Stimulated activated CD4-positive, alpha-beta T cell treated with anti-CD3 and anti-CD28 coated beads, Interleukin-15, amount 100 ng/mL, for 24 hours (primary cell): ENCODE measurements at places on chromosomes 5 and 9.

DNA sequence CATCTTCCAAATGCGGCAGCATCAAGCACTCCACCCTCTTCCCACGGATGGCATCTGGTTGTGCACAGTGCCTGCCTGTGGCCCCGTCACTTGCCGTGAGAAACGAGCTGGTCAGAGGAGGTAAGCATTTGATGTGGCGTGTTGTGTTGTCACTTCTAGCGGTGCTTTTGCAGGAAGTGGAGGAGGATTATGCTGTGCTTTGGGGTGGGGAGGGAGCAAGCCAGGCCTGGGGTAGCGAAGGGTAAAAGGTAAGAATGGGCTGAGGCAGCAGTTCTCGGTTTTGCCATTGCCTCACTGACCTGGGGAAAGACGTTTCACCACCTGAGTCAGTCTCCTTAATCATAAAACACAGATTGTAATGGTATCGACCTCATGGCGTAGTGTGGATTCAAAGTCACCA is 2.3 kb upstream of the POMT1 start:
- peak; percentile 78 for DNase-seq

DNA sequence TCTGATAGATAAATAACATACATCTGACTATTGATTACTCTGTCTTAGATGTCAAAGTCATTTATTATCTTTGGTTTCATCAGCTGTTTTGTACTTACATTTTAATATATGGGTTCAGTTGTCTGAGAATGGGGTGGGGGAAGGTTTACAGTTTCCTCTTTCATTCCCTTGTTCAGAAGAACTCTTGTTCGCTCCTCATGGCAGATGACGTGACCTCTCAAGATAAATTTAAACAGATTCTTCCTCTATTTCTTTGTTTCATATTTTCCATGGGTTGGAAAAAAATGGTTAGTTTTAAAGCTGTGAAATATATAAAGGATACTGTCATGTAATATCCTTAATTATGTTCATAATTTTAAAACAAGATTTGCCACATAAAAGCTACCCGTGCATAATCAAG is 61.4 kb downstream of the TSSK1B start:
- no peak for DNase-seq

DNA sequence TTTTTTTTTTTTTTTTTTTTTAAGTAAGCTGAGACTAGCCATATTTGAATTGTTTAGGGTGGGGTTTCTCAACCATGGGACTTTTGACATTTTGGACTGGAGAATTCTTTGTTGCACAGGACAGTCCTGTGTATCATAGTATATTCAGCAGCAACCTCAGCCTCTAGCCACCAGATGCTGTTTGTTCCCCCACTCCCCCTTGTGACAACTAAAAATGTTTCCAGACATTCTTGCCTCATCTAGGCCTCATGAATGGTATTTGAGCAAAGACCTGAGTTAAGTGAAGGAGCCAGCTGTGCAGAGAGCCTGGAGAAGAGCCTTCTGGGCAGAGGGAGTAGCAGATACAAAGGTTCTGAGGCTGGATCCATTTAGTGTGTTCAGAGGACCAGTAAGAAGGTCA is 155.9 kb downstream of the SGCD start:
- no peak for DNase-seq

DNA sequence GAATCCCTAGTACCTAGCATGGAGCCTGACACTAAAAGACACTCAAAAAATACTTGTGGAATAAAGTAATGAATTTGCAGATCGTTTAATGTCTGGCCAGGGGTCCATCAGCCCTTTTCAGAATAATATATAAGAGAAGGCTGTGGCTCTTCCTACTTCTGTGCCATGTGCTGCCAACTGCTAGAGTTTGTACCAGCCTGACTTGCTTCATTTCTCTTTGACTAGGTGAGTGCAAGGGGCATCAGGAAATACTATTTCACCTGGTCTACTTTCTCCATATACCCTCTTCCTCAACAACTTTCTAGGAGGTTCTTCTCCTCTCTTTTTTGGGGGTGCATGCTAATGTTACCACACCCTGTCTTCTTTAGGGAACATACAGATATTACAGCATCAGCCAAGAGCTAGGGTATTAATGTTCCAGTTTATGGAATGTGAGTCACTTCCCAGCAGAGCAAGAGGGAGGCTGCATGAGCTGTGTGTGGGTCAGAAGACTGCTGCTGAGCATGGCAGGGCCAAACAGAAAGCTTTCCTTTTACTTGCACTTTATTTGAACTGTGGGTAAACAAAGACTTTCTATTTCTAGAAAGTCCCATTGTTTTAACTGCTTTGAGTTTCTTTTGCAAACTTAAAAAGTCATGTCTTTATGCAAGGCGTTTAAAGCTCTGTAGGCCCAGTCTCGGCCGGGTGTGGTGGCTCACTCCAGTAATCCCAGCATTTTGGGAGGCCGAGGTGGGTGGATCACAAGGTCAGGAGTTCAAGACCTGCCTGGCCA is 158.9 kb downstream of the ADAMTSL1 start:
- no peak for DNase-seq
